ENCODE measurements at places on chromosomes 1 and 21.

DNA sequence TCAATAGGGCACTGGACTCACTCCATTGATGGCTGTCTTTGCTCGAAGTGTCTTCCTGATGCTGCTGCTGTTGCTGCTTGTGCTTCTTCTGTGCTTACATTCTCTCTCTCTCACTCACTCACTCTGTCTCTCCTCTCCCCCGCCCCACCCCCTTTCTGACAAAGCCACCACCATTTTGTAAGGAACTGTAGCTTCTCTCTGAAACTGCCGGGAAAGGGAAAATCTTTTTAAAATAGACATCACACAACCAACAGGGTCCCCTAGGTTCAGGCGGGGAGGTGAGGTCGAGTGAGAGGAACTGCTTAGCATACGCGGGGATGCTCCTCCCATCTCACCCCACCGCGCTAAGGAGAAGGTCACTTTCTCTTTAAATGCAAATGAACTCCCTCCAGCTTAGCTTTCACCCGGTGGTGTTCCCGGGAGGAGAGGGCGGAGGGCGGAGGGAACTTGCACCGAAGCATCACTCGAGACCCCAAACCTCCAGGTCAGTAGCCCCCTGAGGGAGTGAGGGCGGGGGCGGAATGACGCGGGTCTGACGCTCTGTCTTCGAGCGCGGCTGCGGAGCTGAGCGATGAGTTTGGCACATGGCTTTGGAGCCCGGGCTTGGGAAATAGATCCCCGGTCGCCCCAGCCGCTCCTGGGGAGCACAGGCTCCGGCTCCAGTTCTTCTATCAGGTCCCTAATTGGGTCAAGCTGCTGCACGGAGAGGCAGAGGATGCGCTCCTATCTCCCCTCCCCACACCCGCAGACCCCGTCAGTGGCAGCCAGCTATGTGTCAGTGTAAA lies at the start of gene CCDC28B:
Gene CCDC28B (plus strand): TSS at position 370 of the 785 bp plus-strand sequence. CDS start 1,341 bp downstream, outside the sequence.
- DNase-seq, result peak; percentile 42

GRCh38 chr1:21295002-21295401 lies 4.7 kb upstream of the ECE1 start:
- peak; percentile 28 for DNase-seq

- DNase-seq, result no peak
Observed at GRCh38 chr1:33420870-33421775, 9.8 kb downstream of the PHC2 start.

DNA sequence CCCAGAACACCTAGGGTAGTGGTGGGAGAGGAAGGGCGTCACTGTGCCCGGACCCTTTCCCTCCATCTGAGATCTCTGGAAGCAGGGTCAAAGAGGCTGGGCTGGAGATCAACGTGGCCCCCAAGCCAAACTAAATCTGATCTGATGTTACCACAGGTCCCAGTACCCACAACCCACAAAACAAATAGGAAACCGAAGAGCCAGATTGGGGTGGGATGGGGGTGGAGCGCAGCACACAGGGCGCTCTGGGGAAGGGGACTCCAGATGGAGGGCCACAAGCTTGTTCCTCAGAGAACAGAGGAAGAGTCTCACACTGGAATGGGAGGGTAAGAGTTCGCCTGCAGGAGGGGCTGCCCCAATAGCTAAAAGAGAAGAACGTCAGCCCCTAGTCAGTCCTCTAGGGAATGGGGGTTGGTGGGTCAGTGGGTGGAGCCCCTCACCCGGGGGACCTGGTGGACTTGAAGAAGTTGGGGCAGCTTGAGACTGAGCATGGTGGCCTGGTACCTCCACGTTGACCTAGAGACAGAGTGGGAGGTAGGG lies 1.5 kb downstream of the PAQR6 start:
- no peak for DNase-seq

GRCh38 chr21:45818904-45819285 lies 162.7 kb upstream of the COL6A1 start:
- DNase-seq, result peak; percentile 86

GRCh38 chr1:113388621-113389358 lies 1.5 kb upstream of the MAGI3 start:
- DNase-seq, result no peak

- DNase-seq, result no peak
Observed at GRCh38 chr21:21897275-21897883, 899.2 kb downstream of the NCAM2 start.

GRCh38 chr1:37762516-37762915 lies 2.4 kb downstream of the EPHA10 start:
- no peak for DNase-seq

DNA sequence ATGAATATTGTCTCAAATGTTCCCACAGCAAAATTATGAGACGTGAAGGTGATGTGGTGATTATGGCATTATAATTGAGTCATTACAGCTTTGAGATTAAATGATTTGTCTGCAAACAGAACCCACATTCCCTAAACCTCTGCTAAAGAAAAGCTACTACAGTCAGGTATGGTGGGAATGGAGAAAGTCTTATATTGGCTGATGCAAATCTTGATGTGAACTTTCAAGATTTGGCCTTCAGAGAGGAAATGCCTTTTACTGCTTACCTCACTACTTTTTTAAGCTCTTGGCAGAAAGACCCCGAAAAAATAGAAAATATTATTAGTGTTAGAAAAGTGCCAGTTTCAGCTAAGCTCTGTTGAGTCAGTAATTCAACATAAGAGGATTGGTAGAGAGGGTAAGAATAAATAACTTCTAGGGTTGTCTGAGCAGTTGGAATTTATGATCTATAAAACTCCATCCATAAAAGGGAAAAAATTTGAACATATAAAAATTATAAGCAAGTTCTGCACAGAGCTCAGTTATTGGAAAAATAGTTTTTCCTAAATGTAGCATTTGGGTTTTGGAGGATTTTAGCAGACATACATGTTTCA lies 47.8 kb upstream of the RGS5 start:
- no peak for DNase-seq

All from stimulated activated CD4-positive, alpha-beta T cell treated with anti-CD3 and anti-CD28 coated beads, TNF-alpha, amount 100 ng/mL, for 24 hours (primary cell).